GM12878 (cell line): ENCODE measurements at places on chromosomes 13 and 19. TPM values are rescaled to one million over a fixed set of nuclear protein-coding genes. Genes with fewer than 3 reads are reported as not detected.
A peak's percentile ranks its signal among the peaks of the same experiment; 100 is the strongest.

The C1QTNF9B gene
- not detected in 2 replicates for total RNA-seq

The LRRC63 gene
- 0.51 and 0.56 TPM in 2 replicates for total RNA-seq

GRCh38 chr19:34231439-34231838 lies 22.9 kb upstream of the GARRE1 start:
- DNase-seq = no peak

GRCh38 chr19:4369888-4370260 lies 26.5 kb downstream of the MPND start:
- no peak for DNase-seq

GRCh38 chr13:67505376-67505775 lies 275.2 kb upstream of the PCDH9 start:
- DNase-seq = no peak

- DNase-seq = no peak
Measured at GRCh38 chr19:19274716-19275565, 1.8 kb upstream of the TM6SF2 start.

GRCh38 chr19:33429891-33430673 lies 56.6 kb downstream of the CEBPG start:
- DNase-seq = no peak

The AKT2 gene
- 154 and 158 TPM in 2 replicates for total RNA-seq

GRCh38 chr13:111204438-111205177 lies 89.5 kb downstream of the ARHGEF7 start:
- no peak for DNase-seq

DNA sequence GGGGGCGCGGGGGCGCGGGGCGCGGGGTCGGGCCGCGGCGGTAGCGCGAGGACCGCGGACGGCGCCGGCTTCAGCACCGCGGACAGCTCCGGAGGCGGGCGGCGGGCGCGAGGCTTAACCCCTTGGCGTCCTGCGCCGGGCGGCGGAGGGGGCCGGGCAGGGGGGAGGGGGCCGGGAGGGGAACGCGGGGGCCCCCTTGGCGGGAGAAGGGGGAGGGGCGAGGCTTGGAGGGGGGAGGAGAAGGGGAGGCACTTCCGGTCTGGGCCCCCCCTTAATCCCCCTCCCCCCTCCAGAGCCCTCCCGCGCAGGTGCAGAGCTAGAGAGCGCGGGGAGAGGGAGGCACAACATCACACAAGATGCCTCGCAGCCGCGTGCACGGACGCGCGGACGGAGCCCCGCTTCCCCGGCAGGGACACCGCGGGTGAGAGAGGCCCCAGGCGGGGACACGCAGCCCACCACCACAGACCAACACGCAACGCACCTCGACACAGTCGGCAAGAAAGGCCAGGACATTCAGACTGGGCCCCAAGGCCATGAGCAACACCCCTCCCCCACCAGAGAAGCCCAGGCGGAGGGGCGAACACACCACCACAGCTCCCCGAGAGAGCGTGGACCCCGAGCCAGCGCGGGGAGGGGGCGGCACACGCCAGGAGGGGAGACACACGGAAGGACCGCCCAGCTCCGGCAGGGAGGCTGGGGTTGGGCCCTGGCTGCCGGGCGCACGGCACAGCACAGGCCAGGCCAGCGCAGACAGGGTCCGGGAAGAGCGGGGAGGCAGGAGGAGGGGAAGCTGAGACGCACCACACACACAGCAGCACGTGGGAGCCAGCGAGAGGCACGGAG lies 24.1 kb downstream of the SHANK1 start:
- DNase-seq = no peak

The KASH5 gene
- total RNA-seq = 0.21 TPM in 1 of 2 replicates, not detected in the other

DNA sequence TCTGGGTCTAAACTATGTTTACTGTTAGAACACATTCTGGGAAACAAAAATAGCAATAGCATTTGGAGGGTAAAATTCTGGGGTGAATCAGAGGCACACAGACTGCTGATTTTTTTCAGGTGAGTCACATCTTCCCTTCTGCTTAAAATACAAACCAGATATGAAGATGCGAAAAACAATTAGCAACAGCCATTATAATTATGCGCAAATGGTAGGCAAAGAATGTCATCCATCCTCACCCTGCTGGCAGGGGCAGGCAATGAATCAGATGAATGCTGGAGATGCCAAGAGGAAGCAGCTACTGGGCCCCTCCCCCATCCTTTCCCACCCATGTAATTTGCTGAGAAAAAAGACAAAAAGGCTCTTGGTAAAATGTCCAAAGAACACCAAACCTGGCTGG lies 282.9 kb downstream of the KLF5 start:
- no peak for DNase-seq

The CIC gene
- total RNA-seq = 47.3 and 50.6 TPM in 2 replicates

- DNase-seq = peak; percentile 43
Measured at GRCh38 chr13:24124789-24125476, 35.6 kb upstream of the SPATA13 start.

The CPT1C gene
- total RNA-seq = 0.21 and 0.80 TPM in 2 replicates

The LILRB3 gene
- total RNA-seq = 0.18 and 0.29 TPM in 2 replicates

- DNase-seq = no peak
Measured at GRCh38 chr19:2271234-2272103, 10.5 kb downstream of the PEAK3 start.

The ZSWIM9 gene
- total RNA-seq = 5.7 and 6.2 TPM in 2 replicates

The ASF1B gene
- 95.3 and 95.6 TPM in 2 replicates for total RNA-seq

The STOML3 gene
- not detected in 2 replicates for total RNA-seq

DNA sequence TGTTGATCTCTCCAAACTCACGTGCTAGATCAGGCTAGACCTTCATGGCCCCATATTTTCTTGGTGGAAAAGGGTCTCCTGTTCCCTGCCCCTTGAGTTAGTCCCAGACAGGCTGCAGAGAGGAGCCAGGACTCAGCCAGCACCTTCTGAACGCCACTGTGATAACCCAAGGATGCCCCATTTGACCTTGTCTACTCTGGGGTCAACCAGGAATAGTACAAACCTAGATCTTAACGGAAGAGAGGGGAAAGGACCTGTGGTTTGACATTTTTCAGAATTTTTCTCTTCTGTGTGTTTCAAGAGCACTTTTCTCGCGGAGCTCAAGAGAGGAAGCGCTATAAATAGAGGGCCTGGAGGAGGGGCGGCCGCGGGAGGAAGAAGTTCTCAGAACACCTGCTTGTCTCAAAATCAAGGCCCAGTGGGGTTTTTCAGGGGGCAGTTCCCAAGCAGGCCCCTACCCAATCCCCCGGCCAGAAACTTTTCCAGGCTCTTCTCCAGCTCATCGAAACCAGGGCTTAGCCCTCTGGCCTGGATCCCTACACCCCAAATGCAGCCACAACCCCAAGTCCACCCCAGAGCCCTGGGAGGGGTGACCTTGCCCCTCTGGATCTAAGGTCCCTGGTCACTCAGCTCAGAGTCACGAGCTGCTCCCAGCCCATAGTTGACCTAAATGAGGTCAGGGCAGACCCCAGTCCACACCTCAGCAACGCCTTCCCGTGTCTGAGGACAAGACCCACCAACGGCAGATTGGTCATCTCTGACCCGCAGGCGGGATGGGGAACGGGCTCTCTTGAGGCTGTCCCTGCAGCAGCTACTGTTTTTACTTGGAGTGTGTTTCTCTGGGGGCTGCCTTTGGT lies 75.6 kb upstream of the TM9SF2 start:
- DNase-seq = peak; percentile 90

The DIRAS1 gene
- total RNA-seq = 0.18 and 0.48 TPM in 2 replicates

DNA sequence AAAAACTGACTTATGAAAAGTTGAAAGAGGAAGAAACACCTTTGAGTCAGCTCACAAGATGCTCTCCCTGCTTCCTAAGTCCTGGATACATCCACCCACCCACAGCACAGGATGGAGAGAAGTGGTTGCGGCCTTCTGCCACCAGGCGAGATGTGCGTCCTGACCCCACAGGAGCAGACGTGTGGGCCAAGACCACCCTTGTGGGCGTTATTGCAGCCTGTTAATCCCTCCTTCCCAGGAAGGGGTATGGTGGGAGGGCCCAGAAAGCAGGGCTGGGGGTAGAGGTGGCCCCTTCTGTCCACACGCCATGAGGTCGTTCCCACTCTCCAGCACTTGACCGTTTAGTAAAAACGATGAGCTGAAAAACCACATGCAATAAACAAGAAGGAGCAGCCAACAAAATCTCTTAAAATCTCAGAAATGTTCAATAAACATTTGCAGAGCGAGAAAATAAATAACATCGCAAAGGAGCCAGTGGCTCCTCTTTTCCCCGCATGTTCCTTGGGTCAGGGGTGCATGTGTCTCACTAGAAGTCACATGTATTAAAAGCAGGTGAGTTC lies 2.4 kb upstream of the AKAP8L start:
- DNase-seq = no peak

The KCNK6 gene
- total RNA-seq = 0.98 and 1.1 TPM in 2 replicates

GRCh38 chr13:27607125-27607524 lies 13.2 kb downstream of the LNX2 start:
- DNase-seq = no peak

The CACNG6 gene
- not detected in 2 replicates for total RNA-seq

The F10 gene
- not detected in 2 replicates for total RNA-seq

GRCh38 chr19:23203841-23204344 lies 46.3 kb downstream of the ZNF724 start:
- no peak for DNase-seq

DNA sequence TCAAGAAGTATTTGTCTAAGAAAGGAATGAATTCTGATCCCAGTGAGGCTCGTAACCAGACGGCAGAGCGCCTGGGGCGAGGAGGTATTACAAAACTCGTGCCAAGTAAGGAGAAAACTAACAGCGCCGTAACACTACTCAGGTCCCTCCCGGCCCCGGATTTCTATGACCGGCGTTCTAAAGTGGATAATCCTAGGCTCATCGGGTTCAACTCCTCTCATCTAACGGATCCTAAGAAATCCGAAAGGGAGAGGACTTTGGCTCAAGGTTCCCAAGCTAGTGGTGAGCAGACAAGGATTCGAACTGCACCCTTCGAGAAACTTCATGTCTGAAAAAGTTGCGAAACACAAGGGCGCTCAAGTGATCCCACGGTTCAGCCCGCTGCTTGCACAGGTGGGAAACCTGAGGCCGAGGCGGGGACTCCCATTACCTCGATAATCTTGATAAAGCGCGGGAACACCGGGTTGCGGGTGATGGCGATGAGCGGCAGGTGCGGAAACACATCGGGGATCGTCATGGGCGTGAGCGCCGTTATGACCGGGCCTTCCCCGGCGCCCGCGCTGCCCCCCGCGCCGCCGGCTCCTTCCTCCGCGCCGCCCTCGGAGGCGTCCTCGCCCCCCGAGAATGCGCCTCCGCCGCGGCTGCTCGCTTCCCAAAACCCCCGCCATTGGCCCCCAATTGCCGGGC lies 529 bp downstream of the LONP1 start:
- DNase-seq = no peak

- no peak for DNase-seq
Measured at GRCh38 chr13:96771486-96772367, 222.5 kb downstream of the OXGR1 start.

The SHISA2 gene
- 0.08 TPM in 1 of 2 replicates, not detected in the other for total RNA-seq

- DNase-seq = no peak
Measured at GRCh38 chr13:94210816-94211215, 268.7 kb downstream of the DCT start.

DNA sequence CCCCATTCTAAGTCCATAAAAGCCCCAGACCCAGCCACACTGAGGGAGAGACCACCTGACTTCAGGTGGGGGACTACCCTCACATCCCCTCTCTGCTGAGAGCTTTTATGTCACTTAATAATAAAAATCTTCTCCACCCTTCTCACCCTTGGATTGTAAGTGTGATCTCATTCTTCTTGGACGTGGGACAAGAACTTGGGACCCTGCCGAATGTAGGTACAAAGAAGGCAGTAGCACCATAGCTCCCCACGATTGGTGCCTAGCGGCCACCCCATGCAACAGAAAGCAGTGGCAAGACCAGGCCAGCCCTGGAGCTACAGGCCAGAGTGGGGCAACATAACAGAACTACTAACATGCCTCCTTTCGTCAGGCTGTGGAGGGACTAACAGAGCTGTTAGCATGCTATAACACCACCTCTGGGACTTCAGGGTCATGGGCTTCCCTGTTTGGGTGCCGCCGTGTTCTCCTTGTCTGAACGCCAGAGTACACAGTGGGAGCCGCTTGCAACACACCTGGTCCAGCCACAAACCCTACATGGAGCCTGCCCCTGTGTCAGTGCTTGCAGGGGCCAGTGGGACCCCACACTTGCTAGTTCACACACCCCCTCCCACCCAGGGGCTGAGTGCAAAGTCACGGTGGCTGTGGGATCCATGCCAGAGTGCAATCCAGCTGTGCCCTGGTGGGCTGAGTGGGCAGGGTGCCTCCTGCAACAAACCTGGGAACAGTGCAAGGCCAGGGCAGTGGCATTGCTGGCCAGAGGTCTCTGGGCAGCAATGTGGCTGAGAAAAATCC lies 5.2 kb upstream of the FBXO17 start:
- DNase-seq = no peak

The ZNF441 gene
- 3.0 and 4.1 TPM in 2 replicates for total RNA-seq

- DNase-seq = peak; percentile 9
Measured at GRCh38 chr13:59413126-59413525, 750.6 kb downstream of the DIAPH3 start.

DNA sequence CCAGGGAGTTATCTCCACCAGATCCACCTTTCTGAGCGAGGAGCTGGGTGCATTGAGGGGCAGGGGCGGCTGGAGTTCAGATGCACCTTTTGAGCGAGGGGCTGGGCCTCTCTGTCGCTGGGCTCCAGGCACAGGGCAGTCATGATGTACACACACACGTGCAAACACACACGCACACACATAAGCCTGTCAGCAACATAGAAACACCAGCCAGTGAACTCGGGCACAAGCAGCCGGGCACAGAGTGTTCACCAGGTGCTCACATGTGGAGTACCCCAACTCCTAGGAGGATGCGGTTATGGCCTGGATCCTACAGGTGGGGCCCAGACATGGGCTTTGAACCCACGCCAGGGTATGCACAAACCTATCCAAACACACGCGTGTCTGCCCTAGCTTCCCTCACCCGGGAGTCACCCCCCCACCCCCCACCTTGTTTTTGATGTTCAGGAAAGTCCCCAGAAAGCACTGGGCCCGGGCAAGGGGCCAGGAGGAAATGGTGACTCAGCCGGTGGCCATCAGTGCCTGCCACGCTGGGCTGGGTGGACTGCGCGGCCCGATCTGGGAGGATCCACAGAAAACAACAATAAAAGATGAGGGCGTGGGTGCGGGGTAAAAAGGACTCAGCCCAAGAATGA lies 13.3 kb downstream of the ARRDC2 start:
- no peak for DNase-seq

DNA sequence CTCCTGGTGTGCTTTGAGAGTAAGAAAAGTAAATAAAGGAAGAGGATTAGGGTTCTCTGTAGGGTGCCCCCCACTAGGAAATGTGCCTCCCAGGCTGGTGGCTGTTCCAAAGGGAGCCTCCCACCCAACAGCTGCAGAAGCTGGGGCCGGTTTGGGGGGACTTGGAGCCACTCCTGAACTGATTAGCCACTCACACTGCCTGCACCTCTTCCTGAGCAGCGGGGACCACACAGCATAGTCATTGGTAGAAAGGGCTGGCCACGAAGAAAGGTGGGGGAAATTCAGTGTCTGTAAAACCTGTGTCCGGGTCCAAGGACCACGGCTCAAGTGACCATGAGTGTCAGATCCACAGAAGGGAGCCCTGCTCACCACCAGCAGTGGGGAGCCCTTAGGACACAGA lies 55.6 kb downstream of the SPACA7 start:
- no peak for DNase-seq

The B3GNT8 gene
- total RNA-seq = 1.1 and 1.2 TPM in 2 replicates

- no peak for DNase-seq
Measured at GRCh38 chr19:17378271-17378670, 1.1 kb upstream of the PLVAP start.
